ENCODE measurements at places on chromosomes 1 and 21. TPM values are rescaled to one million over a fixed set of nuclear protein-coding genes. Genes with fewer than 3 reads are reported as not detected.

Gene SGIP1
- polyA plus RNA-seq = 14.5 TPM

GRCh38 chr1:156319664-156320063 lies 18.4 kb downstream of the CCT3 start:
- DNase-seq = peak; percentile 25

DNA sequence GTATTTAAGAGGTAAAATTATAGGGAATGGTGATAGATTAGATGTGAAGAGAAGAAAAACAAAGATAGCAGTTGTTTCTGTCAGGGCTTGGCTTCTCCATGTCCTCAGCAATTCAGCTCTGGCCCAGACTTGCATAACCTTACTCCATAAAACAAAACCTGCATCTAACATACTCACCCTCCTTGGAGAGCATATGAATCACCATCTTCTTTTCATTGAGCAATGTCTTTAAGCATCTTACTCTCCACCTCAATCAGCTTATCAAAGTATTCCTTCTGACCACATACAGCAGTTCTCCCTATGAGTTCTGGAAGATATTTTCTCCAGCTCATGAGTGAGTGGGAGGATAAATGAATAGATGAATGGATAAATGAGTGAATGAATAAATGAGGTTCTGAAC lies 49.0 kb downstream of the RAB3B start:
- no peak for DNase-seq

Gene LDLRAD1
- polyA plus RNA-seq = not detected

DNA sequence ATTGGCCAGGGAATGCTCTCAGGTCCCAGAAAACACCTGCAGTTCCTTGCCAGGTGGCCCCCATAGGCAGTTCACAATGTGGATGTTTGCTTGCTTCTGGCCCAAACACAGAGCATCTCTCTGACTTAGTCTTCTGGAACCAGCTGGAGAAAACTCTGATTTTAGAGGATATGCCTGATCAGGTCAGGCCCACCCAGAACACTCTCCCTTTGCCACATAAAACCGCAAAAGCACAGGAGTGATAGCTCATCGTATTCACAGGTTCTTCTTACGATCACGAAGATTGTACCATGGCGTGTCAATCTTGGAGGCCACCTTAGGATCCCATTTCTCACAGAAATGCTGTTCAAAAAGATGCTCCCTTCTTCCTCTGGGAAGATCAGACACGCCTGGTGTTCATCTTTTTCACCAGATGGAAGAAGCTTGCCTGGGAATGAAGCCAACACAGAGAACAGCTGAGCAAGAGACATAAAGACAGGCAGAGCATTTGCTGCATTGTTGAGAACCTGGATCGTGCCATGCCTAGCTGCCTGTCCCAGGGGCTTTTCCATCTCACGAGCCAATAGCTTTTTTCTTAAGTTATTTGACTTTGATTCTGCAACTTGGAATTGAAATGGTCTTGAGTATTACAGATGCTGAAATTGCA lies 11.6 kb upstream of the CD247 start:
- DNase-seq = no peak

Gene CTNNBIP1
- polyA plus RNA-seq = 28.5 TPM

DNA sequence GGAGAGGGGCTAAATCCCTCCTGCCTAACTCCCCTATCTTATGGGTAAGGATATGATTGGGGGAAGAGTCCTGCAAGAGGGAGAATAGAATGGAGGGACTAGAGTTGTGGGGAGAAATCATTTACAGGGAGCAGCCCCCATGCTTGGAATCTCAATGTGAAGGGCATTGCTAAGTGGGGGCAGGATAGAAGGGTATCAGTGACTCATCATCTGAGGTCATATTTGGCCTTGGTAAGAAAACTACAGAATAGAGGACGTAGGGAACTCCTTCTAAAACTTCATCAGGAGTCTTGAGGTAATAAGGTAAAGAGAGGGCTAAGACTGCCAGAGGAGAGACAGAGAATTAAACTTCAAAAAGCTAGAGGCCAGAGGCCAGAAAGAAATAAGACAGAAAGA lies 487 bp downstream of the HJV start:
- DNase-seq = no peak

Gene PRAMEF6
- polyA plus RNA-seq = not detected

- DNase-seq = no peak
Observed at GRCh38 chr21:37944496-37944895, 28.2 kb upstream of the KCNJ6 start.

Gene KCNK2
- polyA plus RNA-seq = 3.2 TPM

DNA sequence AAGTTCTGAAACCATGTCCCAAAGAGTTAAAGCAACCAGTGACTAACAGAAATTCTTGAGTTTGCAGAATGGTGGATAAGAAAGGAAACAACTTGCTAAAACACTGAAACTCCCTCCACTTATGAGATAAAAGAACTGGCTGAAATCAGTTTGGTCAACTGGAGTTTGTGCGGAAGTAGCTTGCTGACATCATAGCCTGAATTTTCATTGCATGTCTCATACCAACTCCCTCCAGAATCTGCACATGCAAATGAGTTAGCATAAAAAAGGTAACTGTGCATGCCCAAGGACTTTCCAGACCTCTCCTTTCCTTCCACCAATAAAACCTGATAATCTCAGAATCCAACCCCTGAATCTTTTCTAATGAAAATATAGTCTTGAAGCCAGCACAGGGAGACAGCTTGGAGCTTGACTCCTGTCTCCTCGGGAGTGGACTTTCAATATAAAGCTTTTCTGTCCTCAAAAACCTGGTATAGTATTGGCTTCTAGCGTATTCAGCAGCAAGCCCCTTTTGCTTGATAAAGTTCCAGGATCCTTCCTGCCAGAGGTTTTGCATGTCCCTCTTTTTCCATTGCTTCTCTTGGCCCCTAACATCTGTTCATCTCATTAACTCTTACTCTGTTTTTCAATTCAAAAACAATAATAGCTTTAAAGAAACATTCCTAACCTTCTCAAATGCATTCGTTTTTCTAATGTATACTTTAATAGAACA lies 785.8 kb upstream of the ADGRL4 start:
- DNase-seq = no peak

DNA sequence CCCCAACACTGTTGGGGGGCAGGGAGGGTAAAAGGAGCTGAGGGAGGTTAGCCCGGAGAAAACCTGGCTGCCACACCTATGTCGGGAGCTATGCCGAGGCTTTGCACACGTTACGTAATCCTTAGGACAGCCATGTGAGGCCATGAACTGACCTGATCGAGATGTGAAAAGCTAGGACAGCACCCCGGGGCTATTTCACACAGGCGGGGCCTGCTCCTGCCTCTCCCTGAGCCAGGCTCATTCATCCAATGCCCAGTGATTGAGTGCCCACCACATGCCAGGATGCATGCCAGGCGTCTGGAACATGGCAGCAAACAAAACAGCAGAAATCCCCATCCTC lies 30.2 kb downstream of the LDLRAP1 start:
- no peak for DNase-seq
